ENCODE measurements at places on chromosomes 5 and 9.

GRCh38 chr9:104961238-104961637, 33.3 kb upstream of the ABCA1 start:
- DNase-seq: no peak

DNA sequence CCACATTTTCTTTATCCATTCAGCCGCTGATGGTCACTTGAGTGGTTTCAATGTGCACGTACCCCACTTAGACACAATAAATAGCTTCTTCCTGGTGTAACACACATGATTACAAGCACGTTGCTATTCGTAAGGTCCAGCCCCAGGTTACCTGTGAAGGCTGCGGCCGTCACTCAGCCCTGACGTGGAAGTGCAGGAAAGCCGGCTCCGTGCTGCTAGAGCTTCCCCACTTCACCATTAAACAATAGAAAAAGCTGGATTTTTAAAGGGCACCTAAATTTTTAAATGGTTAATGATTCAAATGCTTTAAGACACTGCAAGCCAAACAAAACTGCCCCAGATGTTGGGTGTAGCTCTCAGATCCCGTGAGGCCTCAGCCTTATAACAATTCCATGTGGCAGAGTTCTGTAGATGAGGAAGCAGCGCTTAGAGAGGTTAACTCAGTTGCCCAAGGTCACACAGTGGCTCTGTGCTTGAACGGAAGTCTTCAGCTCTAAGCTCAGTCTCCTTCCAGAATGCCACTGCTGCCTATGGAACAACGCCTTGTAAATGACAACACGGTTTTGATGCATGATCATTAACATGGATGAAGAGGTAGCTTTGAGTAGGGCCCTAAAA, 125.7 kb downstream of the COL23A1 start:
- DNase-seq: peak; percentile 30

GRCh38 chr9:17330097-17330496, 195.3 kb downstream of the CNTLN start:
- no peak for DNase-seq

- DNase-seq: peak; percentile 46
These were observed 170.2 kb downstream of the GAPVD1 start for GRCh38 chr9:125431741-125432271.

DNA sequence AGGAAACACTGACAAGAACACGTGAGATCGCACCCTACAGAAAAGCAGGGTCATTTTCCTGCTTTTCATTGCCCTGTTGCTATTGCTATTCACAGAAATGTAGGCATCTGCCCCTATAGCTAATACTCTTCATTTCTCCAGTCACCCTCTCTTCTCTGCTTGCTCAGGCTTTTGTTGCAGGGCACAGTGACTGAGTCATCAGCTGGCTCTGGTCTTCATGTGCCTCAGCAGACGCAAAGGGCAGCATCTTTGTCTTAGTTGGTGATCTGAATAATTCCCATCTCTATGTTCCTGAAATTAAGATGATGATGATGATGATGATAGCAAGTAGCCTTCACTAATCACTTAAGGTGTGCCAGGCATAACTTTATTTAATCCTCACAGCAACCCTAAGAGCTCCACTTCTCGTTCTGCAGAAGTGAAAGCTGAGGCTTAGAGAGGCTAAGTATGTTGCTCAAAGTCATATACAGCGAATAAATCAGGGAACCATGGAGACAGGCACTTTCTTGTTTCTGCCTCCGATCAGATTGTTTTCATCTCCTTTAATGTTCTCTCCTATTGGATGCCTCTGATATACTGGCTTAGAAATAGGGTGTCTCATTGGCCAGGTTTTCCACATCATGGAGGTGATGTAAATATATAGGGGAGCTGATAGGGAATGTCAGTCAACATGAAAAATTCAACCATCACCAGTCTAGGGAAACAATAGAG, 133.0 kb upstream of the STK32A start:
- no peak for DNase-seq

- no peak for DNase-seq
These were observed 111.3 kb upstream of the PCA3 start for GRCh38 chr9:76652894-76653293.

GRCh38 chr5:179624841-179625271, 1.4 kb upstream of the HNRNPH1 start:
- no peak for DNase-seq

GRCh38 chr5:44660251-44660650, 148.5 kb upstream of the MRPS30 start:
- DNase-seq: no peak

DNA sequence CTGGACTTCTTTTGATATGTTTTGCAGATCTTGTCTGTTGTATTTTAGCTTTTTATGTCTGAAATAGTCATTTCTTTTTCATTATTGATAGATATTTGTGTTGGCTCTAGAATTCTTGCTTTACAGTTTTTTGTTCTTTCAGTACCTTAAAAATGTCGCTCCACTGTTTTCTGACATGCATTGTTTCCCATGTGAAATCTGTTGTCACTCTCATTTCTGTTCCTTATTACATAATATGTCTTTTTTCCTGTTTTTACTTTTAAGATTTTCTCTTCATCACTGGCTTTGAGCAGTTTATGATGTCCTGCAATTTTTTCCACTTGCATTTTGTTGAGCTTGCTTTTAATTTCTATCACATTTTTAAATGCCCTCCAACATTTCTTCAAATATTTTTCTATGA, 270.4 kb upstream of the TARS1 start:
- no peak for DNase-seq

DNA sequence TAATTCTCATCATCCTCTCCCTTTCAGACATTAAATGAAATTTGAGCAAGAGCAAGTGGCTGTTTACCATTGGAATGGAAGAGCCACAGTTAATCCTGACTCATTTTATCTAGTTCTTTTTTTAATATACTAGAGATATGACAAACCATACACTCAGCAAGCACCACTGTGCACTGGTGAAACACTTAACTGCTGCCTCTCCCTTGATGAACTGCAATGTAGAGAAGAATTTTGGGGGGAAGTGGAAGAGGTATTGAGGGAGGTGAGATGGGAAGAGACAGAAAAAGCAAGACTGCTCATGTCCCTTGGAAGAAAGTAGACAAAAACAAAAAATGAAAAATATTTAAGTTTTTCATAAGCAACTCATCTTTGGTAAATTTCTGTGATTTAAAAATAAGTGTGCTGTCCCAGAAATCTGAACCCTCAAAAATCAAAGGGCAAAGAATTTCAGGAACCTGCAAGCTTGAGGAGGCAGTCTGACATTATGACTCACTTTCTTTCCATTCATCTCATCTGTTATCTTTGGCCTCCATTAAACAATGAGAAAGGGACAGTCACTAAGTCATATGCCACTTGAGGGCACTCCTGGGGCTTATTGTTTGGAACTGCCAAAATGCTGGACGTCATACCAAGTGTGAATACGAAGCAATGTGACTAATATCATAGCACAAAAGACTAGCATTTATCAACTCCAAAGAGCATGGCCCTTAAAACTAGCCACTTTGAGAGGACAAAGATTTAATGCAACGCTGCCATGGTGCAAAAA, 566.8 kb upstream of the DMAC1 start:
- DNase-seq: no peak

DNA sequence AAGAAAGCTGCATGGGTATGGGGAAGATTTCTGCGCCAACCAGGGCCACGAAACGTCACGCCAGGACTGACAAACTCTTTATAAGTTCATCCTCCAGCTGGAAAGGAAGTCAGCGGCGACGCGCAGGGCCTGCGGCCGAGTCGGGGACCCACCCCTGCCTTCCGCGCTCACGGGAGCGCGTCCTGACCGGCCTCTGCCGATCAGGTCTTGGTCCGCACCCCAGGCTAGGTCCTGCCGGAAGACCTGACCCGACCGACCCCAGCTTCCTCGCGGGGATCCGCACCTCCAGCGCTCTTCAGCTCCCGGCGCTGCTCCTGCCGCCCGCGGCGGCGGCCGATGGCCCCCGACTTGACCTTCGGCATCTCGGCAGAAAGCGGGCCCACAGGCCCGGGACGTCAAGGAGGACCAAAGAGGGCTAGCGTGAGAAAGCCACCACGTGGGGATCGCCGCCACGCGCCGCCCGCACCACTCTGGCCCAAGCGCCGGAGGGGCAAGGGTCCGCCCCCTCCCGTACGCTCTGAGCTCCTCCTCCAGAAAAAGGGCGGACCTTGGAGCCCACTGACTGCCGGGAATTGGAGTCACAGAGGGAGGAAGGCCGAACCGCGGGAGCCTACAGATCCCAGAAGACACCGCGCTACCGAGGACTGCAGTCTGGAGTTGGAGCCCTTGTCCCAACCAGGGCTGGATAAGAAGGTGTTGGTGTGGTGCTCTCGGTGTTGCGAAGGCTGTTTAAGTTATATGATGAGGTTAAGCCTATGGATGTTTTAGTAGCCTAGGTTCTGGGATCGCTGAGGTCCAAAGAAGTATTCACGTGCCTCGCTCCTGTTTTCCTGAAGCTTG, at the start of gene DIMT1:
Gene DIMT1, minus strand, starts transcription at position 495 of the 840 bp plus-strand sequence. Its CDS starts 133 bp downstream, at position 362.
- peak; percentile 95 for DNase-seq

DNA sequence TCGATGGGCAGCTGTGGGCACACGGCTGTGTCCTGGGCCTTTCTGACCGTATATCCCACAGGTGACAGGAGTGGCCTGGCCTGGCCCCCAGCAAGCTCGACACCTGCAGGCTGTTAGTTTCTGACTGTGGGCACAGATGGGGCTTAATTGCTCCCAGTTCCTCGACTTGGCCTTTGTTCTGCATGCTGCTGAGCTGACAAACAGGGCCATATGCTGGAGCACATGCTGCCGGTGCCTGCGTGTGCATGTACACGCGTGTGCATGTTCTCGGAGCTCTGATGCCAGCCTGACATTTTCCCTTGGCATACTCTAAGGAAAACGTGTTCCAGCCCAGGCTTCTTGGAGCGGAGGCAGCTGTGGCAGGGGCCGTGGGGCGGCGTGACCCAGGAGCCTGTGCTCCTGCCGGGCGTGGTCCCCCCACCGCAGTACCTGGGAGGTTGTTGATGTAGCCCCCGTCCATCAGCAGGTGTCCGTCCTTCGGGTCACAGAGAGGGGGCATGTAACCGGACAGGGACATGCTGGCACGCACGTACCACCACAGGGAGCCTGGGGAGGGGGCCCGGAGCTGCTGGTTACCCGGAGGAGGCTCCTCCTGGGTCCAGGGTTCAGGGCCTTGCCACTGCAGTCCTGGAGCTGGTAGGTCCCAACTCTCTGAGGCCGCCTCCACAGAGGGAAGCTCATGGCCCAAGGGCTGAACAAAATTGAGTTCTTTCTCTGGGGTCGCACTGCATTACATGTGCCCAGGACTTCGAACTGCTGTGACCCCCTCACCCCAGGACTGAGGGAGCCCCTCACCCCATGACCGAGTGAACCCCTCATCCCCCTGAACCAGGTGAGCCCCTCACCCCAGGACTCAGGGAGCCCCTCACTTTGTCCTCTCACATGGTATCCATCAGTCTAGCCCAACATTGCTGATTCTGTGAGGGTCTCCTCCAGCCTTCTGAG, 4.1 kb upstream of the NSMF start:
- DNase-seq: no peak

DNA sequence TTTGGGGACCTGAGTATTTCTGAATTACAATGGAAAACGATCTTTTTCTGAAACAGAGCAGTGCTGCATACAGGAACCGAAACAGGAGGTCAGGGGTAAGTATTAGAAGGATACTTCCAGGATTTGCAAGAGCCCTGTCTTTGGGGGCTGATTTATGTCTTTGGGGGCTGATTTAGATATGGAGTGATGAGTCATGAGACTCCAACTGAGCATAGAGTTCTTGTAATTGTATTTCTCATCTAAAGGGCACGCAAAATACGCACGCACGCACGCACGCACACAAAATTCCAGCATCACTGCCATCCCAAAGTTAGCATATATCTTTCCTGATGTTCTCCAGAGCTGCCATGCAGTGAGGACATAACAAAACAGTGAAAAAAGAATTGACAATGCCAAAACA, 414.8 kb upstream of the CCNH start:
- DNase-seq: no peak

GRCh38 chr5:65768723-65769346, 46.8 kb downstream of the NLN start:
- DNase-seq: no peak

DNA sequence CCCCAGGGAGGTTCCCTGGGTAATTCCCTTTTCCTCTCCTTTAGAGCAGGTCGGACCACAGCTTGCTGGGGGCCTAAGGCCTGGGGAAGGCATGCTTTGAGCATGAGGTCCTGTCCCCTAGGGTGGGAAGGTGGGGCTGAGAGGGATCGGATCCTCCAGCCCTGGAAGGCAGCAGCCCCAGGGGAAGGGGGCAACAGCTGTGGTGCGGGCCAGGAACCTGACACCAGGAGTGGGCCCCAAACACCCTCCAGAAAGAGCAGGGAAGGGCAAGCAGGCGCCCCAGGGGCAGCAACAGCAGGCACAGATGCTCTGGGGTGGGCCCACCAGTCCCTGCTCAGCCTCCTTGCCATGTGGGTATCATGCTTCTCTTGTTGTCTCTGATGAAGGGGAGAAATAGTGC, 3.2 kb upstream of the CORO2A start:
- no peak for DNase-seq

- no peak for DNase-seq
These were observed 132.7 kb upstream of the APC start for GRCh38 chr5:112604732-112605630.
